ENCODE measurements at places on chromosomes 3 and 15.

GRCh38 chr3:38281895-38282686, at the start of gene SLC22A14:
TSS of gene SLC22A14 (plus strand) at chr3:38282294. CDS start at chr3:38306027, 23,733 bp downstream.
- DNase-seq: no peak

DNA sequence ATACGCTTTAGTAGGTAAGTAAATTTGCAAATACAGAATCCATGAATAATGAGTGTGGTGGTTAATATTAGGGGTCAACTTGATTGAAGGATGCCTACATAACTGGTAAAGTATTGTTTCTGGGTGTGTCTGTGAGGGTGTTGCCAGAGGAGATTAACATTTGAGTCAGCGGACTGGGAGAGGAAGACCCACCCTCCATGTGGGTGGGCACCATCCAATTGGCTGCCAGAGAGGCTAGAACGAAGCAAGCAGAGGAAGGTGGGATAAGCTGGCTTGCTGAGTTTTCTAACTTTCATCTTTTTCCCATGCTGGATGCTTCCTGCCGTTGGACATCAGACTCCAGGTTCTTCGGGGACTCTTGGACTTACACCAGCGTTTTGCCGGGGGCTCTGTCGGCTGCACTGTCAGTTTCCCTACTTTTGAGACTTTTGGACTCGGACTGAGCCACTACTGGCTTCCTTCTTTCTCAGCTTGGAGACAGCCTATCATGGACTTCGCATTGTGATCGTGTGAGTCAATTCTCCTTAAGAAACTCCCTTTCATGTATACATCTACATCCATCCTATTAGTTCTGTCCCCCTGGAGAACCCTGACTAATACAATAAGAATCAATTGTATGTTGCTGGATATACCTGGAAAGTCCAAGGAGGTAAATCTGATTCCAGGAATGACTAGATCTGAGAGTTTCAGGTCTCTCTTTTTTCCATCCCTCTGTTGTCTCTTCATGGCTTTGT, 25.8 kb upstream of the NEDD4 start:
- no peak for DNase-seq

DNA sequence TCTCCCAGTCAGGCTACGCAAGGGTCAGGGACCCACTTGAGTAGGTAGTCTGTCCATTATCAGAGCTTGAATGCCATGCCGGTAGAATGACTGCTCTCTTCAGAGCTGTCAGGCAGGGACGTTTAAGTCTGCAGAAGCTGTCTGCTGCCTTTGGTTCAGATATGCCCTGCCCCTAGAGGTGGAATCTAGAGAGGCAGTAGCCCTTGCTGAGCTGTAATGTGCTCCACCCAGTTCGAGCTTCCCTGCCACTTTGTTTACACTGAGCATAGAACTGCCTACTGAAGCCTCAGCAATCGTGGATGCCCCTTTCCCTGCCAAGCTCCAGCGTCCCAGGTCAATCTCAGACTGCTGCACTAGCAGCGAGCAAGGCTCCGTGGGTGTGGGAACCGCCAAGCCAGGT, 57.5 kb upstream of the SETMAR start:
- no peak for DNase-seq

GRCh38 chr3:150497956-150498355, 48.3 kb downstream of the SERP1 start:
- no peak for DNase-seq

DNA sequence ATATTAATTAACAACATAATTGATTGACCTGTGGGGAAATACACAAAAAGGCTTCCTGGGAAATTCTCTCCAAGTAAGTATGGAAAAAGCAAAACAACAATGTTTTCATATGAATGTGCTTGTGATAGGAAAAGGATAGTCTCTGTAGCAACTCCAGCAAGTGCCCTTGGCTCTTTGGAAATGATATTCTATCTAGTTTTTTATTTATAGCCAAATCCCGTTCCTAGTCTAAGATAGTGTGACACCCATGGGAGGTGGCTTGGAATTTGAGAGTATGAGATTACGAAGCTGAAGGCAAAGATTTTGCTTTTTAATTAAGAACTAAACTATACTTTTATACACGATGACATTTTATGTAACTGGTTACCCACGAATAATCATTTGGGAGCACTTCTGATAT, 119.9 kb downstream of the PDZRN3 start:
- DNase-seq: no peak

DNA sequence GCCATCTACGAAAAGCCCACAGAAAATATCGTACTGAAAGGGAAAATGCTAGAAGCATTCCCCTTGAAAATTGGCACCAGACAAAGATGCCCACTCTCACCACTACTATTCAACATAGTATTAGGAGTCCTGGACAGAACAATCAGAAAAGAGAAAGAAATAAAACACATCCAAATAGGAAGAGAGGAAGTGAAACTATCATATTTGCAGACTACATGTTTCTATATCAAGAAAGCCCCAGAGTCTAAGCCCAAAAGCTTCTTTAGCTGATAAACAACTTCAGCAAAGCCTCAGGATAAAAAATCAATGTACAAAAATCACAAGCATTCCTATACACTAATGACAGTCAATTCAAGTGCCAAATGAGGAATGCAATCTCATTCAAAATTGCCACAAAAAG, 15.6 kb downstream of the OR5K3 start:
- DNase-seq: no peak

All from stimulated activated CD8-positive, alpha-beta memory T cell treated with anti-CD3 and anti-CD28 coated beads, Interleukin-2, amount 100 ng/mL, for 1 hour (primary cell).